ENCODE measurements at places on chromosomes 4 and X. TPM values are rescaled to one million over a fixed set of nuclear protein-coding genes. Genes with fewer than 3 reads are reported as not detected.

ZNF711 gene
- 1.4 TPM for total RNA-seq

GRCh38 chr4:130147641-130148040 is 1051.7 kb downstream of the C4orf33 start:
- no peak for DNase-seq

LRAT gene
- total RNA-seq, result 0.34 TPM

FAM47B gene
- total RNA-seq, result not detected

KIT gene
- total RNA-seq, result 129 TPM

DNA sequence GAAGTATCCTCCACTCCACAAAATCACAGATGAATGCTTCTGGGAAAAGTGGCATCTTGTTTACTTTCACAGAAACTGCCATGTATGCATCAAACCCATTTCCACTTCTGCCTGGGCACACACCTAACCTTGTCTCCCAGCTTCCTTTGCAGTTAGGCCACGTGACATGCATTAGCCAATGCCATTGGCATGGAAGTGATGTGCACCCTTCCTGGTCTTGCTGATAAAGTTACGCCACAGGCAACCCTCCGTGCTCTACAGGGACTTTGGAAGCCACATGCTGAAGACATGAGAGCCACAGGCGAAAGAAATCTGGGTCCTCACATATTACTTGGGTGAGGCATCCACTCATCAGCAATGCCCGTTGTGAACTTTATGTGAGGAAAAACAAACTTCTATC is 123.3 kb downstream of the USP46 start:
- no peak for DNase-seq

- DNase-seq, result no peak
Observed at GRCh38 chr4:174212061-174212460, 71.4 kb downstream of the FBXO8 start.

TLR8 gene
- total RNA-seq, result not detected
